Stimulated activated CD4-positive, alpha-beta T cell treated with anti-CD3 and anti-CD28 coated beads, Interleukin-1b, Interleukin-23, amount 100 ng/mL, for 48 hours (primary cell): ENCODE measurements at places on chromosomes 5 and 9.

DNA sequence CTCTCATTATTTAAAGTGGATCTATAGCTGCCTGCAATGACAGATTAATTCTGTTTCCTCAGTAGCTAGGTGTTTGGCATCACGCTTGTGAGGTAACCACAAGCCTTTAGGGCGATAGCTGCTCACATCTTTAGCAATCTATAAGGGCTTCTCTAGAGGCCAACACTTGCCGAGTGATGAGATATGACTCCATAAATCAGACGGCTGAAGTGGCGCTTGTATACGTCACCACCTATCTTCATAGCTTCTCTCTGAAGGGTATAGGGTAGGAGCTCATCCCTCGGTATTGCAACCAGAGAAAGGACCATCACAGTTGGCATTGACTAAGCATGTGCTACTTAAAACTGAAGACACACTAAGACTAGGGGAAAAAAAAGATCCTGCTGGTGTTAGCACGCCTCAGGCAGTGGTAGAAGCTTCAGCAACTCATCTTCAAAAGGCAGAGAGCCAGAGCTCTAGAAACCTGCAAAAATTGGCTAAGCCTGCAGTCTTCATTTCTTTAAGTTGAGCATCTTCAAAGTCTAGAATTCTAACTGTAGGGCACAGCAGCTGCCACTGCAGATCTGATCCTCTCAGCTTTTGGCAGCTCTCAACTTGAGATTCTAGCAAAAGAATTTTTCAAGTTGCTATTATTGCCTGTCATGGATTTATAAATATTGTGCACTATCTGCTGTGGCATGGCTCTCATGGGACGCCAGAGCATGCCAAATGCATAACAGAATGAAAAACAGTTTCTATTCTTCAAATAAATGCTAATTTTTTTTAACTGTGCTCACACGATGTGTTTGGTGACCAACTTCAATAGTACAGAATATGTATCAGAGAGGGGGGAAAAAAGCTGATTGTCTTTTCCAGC is 37.5 kb downstream of the PSMB7 start:
- no peak for DNase-seq

DNA sequence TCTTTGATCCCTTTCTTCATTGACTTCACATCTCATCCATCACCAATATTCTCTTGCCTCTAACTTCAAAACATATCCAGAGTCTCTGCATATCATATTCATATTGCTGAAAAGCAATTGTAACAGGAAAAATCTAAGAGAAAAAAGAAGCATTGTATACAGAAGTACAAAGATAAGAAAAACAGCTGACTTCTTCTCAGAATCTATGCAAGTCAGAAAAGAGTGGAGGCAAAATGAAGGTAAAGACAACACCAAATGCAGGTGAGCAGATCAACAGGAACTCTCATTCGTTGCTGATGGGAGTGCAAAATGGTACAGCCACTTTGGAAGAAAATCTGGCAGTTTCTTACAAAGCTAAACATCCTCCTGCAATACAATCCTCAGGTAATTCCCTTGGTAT is 155.6 kb downstream of the PHF2 start:
- DNase-seq, result no peak

- DNase-seq, result peak; percentile 77
Observed at GRCh38 chr9:70411930-70412831, 2.3 kb downstream of the KLF9 start.

- no peak for DNase-seq
Observed at GRCh38 chr5:43859309-43859708, 256.3 kb downstream of the NNT start.

DNA sequence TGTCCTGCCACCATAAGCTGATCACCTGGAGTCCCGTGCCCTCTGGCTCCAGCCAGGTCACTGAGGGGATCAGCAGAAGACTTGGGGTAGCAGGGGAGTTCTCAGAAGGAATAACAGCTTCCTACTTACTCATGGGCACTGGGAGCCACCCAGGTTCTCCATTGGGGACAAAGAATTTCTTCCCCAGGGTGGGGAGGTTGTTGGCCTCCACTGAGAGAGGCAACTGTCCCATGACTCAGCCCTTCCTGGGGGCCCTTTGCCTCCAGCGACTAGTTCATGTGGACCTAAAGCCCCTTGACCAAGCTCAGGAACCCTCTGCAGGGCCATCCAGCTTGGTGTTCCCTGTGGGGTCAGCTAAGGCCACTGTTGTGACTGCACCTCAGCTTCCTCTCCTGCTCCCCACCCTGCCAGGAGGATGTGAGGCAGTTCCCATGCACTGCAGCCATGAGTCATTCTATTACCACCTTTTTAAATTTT is 175.0 kb downstream of the AUH start:
- no peak for DNase-seq

DNA sequence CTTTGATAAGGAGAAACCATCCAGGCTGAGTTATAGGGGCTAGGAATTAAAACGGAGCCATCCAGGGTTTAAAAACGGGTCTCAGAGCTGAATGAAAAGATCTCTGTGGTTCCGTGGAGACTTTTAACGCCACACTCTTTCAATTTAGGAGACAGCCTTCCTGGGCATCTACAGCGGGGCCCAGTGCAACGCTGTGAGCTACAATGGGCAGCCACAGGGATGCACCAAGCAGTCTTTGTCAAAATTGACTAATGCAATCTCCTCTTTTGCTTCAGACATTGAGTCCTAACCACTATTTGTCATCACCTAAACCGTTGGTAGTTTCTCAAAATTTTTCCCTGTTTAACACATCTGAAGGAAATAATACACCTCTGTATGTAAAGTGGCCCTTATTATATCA is 96.6 kb upstream of the ABCA1 start:
- DNase-seq, result no peak

- DNase-seq, result peak; percentile 76
Observed at GRCh38 chr5:132427281-132428146, 58.0 kb downstream of the SLC22A5 start.

DNA sequence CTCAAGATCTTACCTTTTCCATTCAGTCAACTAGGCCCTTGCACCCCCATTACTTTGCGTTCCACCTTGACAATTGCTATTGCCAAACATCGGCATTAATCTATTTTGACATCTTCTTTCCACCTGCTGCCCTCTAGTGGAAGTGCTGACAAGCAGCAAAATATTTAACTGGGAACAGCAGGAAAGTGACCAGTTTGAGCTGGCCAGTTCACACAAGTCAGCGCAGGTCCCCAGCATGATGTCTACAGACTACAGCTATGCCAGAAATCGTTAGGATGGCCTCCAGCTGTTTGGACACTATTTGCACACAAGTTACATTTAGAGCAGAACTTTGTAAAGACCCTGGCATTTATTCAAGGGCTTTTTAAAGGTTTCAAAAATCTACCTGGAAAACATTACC is 160.1 kb downstream of the GHR start:
- DNase-seq, result no peak

DNA sequence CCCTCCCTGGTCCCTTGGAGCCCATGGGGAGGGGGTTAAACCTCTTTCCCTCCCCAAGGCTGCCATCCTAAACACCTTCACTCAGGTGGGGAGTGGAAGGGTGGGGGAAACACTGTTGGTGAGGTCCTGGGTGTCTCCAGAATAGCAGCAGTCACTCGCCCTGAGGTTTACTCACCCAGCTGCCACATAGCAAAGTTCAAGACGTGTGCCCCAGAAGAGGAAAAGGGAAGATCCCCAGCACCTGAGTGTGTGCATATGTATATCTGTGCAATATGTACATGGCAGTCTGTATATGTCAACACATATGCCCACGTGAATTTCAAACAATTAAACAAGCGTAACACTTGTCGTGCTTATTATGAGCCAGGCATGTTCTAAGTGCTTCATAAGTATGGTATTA is 31.3 kb upstream of the SMU1 start:
- no peak for DNase-seq

GRCh38 chr9:81824802-81825730 is 103.2 kb upstream of the SPATA31D4 start:
- no peak for DNase-seq

DNA sequence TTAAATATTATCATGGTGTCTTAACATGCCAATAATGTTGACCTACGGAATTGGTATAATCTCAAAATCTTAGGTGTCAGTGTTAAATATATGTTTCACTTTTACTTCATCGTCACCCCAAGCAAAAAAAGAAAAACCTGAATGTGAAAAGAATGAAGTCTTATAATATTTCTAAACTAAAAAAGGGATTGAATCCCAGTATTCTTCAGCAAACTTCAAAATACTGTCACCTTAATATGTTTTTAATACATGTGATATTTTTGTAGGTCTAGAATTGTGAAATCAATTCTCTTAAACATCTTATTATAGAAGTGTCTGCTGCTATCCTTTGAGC is 14.1 kb downstream of the UBE2D2 start:
- DNase-seq, result no peak

- no peak for DNase-seq
Observed at GRCh38 chr9:94813379-94813778, 86.9 kb downstream of the AOPEP start.

DNA sequence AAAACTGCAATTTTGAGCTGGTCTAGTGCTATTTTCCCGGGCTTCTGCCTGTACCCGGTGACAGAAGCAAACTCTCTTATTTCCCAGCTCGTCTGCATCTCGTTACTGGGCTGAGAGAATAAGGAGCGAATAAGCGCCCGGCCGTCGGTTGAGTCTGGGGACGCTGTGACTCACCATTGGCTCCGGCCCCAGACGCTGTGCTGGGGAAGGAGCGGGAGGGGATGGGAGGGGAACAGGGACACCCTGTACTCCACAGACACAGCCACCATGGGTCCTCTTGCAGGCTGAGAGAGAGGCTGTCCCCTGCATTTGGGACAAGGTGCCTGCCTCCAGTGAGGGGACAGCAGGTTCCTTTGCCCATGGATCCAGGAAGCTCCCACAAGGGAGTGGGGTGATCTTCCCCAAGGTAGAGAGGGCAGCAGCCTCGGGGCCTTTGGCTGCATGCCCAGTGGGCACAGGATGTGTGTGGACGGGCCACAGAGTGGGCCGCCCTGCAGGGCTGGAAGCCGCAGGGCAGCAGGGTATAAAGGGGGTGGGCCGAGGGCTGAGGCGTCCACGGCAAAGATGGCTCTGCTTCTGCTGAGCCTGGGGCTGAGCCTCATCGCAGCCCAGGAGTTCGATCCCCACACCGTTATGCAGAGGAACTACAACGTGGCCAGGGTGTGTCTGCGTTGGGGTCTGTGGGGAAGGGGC is at the start of gene LCN9:
Gene LCN9, plus strand, starts transcription at position 552 of the 693 bp plus-strand sequence. Its CDS starts 13 bp downstream, at position 565.
- DNase-seq, result no peak

GRCh38 chr9:126348911-126349550 is 22.4 kb downstream of the MVB12B start:
- no peak for DNase-seq

DNA sequence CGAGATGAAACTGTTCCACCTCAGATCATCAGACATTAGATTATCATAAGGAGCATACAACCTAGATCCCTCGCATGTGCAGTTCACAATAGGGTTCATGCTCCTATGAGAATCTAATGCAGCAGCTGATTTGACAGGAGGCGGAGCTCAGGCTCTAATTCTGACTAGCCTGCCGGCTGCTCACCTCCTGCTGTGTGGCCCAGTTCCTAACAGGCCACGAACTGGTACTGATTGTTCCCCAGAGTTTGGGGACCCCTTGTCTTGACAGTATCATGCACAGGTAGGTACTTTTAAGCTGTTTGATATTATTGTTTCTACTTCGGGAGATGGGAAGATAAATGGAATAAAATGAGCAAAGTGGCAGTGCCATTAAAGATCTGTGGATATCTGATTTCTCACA is 66.9 kb downstream of the ZCCHC7 start:
- DNase-seq, result peak; percentile 5

GRCh38 chr9:6827439-6828145 is 69.8 kb downstream of the KDM4C start:
- DNase-seq, result peak; percentile 32

- no peak for DNase-seq
Observed at GRCh38 chr5:104513121-104513602, 950.6 kb upstream of the NUDT12 start.

DNA sequence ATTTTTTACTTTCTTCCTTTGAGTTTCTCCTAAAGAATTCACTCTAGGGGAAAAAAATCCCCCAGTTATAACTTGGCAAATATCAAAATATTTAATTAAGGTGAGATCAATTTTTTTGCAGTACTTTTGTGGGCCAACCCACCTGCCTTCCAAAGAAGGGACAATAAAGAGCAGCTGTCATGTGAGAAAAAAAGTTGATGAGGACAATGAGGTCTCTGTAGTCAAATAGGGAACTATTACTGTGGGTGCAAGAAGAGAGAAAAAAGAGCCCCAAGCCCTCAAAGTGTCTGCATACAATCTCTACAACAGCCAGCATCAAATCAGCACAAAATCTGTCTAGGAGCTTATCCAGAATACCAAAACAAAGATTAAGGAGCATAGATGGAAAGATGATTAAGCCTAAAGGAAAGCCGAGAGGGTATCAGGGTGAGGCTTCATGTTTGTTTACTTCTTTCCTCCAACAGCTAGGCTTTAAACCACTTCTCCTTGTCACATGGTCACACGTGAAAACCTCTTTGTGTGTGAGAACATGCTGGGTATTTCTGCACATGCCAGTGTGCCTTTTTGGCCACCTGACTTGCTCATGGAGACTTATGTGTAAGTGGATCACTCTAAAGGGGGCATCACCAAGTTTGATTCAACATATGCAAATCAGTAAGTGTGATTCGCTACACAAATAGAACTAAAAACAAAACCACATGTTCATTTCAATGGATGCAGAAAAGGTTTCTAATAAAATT is 19.2 kb upstream of the FYB1 start:
- DNase-seq, result no peak

DNA sequence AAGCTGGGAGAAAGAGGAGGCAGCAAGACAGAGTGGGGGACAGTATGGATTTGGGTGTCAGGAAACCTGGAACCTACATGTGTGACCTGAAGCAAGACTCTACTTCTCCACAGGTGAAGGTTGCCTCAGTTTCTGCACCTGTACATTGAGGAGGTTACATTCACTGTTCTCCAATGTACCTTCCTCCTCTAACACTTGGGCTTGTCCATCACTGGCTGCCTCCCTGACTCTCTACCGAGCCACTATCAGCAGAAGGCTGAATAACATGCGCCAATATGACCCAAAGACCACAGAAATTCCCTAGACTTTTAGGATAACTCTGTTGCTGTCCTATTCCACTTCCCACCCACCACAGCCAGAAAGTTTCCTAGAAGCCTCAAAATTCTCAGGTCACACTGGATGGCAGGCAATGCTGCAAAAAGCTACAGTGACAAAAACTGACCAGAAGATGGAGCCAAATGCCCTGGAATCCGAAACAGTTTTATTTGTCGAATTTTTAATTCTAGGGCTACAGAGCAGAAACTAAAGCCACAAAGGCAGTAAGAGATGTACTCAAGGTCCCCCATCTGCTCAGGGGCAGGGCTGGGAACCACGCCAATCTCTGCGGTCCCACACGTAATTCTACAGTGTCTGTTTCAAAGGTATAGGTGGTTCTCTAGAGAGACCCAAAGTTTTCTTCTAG is 64.4 kb downstream of the FAM114A2 start:
- DNase-seq, result peak; percentile 13

- DNase-seq, result no peak
Observed at GRCh38 chr9:8448226-8448625, 648.6 kb upstream of the DMAC1 start.
